ENCODE measurements at places on chromosomes 2 and 18.

- DNase-seq = no peak
Observed at GRCh38 chr2:116754381-116755101, 1060.0 kb upstream of the DDX18 start.

GRCh38 chr2:151906633-151906998, 78.4 kb upstream of the ARL5A start:
- DNase-seq = no peak

DNA sequence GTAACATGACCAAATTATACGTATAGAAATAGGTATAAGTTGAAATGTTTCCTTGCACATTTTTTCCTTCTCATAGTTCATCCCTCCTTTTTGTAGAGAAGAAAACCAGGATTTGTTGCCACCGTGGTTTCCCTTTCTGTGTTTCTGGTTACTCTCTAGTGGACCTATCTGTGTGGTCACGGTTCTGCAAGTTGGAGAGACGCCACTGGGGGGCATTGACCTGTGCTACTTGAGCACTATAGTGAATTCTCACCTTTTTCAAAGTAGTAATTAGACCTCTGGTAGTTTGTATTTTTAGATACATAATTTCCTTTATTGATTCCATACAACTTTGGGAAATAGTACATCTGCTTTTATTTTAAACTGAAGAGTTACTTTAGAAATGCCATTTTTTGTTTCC, 444.8 kb downstream of the PTPRM start:
- no peak for DNase-seq

DNA sequence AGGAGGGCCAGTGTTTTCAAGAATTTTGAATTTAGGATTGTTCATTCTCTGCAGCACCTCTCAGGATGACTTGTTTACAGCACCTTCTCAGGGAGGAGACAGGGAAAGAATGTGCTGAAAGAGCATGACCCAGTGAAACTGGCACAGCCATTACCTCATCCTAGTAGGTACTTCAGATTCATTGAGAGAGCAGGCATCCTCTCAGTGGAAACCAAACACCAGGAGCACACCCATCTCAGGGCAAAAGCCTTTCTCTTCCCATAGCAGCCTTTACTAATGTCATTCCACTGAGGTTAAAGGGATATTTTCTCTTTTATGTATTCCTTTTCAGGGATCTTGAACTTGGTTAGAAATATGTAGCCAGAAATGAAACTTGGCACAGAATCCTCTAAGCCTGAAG, 2.6 kb downstream of the MAP2 start:
- DNase-seq = no peak

DNA sequence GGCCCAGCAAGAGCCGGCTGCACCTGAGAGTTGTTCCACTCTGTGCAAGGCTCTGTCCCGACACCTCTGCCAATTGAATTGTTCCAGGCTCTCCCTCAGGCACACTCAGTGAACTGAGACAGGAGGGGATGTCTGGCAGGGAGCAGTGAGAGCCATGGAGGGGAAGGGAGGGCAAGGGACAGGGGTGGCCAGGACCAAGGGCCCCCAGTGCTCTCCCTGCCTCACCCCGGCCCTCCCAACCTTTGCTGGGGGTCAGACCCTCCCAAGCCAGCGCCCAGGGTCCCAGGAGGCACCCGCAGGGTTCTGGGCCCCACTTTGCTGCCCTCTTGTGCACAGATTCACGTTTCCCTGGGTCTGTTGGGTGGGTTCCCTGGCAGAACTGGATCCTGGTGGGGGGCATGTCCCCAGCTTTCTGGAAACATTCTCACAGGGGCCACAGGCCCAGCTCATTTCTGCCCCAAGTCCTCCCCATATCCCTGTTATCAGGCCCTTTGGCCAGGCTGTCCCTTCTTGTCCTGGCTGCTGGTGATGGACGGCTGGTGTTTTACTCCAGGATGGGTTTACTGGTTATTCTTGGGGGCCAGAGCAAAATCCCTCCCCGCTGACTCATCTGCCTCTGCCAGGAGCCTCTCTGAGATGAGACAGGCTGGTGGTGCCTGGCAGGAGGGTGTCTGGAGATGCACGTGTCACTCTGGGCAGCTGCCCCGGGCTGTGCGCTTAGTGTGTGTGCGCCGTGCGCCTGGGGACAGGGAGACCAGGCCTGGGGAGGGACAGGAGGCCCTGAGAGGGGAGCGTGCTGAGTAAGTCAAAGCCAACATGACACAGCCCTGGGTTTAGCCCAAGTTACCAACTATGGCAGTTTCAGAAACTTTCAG, 136.5 kb upstream of the CTDP1 start:
- no peak for DNase-seq

DNA sequence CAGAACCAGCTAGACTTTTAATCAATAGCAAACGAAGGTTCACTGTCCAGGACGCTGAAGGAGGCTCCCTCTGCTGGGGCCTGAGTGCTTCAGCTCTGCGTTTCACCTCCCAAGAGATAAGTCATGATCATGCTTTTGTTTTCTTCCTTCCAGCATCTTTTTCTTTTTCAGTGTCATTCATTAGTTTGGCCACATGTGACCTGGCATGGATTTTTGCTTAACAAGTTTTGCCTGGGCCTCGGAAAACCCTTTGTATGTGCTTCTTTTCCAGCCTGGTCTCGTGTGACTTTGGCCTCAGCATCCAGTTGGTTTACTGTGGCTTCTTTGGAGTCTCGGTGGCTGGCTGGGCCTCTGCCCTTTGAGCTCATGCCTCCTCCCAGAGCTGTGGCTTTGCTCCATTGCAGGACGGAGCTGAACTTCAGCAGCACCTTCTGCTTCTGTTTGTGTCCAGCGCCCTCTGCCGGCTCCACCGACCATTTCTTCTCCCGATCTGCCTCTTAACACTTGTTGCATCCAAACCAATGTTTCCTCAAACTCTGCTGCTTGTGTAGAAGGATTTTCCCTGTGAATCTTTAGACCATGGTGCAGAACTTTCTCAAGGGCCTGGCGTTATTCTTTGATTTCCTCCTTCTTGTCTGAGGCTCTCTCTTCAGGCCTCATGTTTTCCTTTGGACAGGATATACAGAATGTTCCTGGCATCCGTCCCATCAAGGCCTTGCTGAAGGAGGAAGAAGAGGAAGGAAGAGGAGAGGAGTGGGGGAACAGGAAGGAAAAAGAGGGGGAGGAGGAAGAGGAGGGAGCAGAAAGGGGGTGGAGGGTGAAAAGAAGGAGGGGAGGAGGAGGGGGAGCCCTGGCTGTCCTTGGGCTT, 23.6 kb upstream of the HES6 start:
- DNase-seq = peak; percentile 95

DNA sequence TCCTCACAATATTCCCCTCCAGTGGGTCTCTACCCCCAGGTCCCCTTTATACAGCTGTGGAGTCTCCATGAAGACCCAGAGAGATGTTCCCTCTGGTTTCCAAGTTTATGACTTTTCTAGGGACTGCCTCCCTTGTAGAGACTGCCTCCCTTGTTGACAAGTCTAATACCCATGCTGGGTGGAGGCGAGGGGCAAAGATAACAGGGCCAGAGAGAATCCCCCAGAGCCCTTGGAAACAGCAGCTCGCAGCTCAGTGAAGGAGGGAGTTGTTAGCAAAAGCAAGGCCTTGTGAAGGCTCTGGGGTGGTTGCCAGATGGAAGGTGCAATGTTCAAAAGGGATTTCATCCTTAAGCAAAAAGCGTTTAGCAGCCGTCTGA, 75.0 kb upstream of the GATA6 start:
- no peak for DNase-seq

- no peak for DNase-seq
Observed at GRCh38 chr2:26081556-26081955, 47.7 kb downstream of the RAB10 start.

DNA sequence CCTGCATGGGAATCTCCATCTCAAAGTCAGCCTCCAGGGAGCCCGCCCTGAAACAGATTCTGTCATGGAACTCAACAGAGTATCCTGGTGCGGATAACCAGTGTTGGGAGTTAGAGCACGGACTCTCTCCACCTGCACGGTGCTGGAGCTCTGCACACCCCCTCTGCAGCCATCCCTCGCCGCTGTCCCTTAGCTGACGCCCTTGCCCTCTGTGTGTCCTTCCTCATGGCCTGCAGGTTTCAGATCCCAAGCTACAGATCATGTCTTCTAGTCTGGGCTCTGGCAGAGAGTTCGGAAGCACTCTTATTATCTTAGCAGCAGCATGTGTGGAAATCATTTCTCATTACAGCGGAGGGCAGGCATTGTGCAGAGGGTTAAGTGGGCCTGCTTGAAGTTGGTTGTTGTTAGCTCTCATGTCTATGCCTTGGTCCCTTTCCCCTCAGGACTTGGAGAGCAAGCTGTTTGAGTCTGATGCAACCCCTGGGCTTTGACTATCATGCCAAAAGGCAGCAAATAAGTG, 26.0 kb downstream of the TMEM127 start:
- DNase-seq = no peak

DNA sequence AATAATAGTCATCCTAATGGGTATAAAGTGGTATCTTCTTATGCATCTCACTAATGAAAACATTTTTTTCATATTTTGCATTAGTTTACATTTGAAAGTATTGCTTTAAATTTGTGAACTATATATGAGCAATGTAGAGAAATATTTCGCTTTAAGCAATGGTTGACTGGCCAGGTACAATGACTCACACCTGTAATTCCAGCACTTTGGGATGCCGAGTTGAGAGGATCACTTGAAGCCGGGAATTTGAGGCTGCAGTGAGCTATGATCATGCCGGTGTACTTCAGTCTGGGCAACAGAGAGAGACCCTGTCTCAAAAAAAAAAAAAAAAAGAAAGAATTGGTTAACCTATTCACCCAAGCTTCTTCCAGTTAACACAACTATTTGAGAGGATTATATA, 15.1 kb downstream of the ZCCHC2 start:
- DNase-seq = no peak

DNA sequence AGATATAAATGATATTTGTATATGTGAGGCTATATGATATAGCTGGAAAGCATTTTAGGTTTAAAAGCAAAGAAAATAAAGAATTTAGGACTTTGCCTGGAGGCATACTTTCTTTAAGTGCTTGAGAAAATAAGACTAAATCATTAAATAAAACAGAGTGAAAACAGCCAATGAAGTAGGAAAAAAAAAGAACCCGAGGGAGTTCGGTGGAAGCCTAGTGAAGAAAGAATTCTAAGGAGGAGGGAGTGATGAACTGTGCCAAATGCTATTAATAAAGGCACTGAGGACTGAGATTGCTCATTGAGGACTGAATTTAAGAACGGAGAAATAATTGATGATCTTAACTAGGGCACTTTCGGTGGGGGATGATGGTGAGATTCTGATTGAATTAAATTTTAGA, 573.5 kb downstream of the DSC3 start:
- no peak for DNase-seq

- DNase-seq = peak; percentile 36
Observed at GRCh38 chr18:59238385-59238784, 18.4 kb downstream of the GRP start.

GRCh38 chr2:225270861-225271260, 128.6 kb upstream of the NYAP2 start:
- DNase-seq = peak; percentile 67

DNA sequence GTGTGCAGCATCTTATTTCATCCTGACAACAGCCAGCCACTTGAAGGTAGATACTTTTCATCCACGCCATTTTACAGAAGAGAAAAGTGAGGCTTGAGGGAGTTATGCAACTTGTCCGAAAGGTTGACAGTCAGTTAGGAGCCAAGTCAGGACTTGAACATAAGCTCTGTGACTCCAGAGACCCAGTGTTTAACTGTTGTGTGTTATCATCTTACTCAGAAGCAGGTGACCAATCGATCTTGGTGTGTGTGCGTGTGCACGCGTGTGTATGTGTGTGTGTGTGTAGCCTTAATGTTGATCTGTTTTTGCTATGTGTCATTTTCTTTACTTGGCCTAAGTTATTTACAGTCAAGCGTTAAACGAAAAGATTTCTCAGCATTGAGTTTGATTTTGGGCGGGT, 22.0 kb downstream of the DRC1 start:
- DNase-seq = no peak
